ENCODE measurements at places on chromosomes 4 and X.

- DNase-seq, result no peak
These were observed 41.6 kb downstream of the EVC start for GRCh38 chr4:5752376-5753184.

- DNase-seq, result no peak
These were observed 99.8 kb upstream of the KCNIP4 start for GRCh38 chr4:22048323-22048722.

DNA sequence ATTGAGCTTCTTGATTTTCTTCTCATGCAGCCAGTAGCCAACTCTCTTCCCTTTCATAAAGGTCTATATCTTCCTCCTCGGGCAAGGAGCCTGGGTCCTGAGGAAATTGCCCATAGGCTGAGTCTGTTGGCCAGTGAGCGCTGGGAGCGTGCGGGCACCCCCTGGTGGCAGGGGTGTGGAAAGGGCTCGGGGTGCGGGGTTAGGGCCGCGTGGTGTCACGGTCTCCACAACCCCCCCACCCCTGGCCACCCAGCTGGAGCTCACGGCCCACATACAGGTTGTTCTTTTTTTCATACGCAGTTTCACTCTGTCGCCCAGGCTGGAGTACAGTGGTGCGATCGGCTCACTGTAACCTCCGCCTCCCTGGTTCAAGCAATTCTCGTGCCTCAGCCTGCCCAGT lies 13.1 kb downstream of the RBM10 start:
- no peak for DNase-seq

DNA sequence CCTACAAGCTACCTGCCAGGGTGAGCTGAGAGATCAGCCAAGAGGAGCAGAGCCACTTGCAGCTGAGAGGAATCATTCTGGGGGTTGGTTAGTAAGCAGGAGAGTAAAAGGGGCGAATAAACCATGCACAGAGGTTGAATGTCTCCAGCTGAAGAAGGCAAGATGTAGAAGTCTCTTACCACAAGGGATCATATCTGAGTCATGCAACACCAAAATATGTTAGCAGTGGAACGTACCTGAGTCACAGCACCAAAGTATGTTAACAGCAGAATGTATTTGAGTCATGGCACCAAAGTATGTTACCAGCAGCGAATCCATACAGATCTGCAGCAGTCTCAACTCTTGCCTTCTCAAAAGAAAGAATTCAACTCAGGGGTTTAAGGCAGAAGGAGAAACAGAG lies 29.9 kb downstream of the C4orf51 start:
- DNase-seq, result no peak

DNA sequence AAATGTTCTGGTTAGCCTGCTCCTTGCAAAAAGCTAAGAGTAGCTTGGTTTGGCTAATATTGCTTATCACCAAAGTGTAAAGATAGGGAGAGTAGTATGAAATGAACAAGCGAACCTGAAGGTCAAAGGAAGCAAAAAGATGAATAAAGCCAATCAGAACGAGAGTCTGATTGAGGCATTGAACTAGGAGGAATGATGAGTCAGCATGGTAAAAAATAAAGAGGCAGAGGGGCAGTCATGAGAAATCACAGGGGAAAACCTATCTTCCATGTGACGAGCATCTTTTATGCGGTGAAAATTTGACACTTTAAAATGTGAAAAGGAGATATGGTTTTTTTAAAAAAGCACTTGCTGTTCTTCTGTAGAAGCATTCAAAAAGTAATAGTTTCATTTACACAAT lies 533.7 kb downstream of the SPOCK3 start:
- no peak for DNase-seq

- DNase-seq, result no peak
These were observed 10.8 kb downstream of the WFS1 start for GRCh38 chr4:6280365-6280996.

- DNase-seq, result no peak
These were observed 47.9 kb upstream of the PAGE3 start for GRCh38 chrX:55312655-55313054.

GRCh38 chr4:108008721-108009120 lies 19.0 kb downstream of the HADH start:
- no peak for DNase-seq

DNA sequence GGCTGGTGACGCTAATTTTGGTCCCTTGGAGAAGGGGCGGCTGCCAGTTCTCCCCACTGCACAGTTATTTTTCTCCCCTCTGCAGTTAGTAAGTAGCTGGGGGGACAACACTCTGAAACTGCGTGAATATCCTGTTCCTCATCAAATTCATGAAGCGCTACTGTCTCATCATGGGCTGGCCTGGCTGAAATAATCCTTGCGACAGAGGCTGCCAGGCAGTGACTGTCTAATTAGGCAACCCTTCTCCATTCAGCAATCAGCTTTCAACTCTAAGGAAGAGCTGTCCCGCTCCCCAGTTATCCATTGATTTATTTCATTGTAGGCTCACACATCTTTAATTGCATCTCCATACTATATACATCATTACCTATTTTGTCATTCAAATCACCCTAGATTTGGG lies 8.2 kb downstream of the SH3TC1 start:
- DNase-seq, result no peak

DNA sequence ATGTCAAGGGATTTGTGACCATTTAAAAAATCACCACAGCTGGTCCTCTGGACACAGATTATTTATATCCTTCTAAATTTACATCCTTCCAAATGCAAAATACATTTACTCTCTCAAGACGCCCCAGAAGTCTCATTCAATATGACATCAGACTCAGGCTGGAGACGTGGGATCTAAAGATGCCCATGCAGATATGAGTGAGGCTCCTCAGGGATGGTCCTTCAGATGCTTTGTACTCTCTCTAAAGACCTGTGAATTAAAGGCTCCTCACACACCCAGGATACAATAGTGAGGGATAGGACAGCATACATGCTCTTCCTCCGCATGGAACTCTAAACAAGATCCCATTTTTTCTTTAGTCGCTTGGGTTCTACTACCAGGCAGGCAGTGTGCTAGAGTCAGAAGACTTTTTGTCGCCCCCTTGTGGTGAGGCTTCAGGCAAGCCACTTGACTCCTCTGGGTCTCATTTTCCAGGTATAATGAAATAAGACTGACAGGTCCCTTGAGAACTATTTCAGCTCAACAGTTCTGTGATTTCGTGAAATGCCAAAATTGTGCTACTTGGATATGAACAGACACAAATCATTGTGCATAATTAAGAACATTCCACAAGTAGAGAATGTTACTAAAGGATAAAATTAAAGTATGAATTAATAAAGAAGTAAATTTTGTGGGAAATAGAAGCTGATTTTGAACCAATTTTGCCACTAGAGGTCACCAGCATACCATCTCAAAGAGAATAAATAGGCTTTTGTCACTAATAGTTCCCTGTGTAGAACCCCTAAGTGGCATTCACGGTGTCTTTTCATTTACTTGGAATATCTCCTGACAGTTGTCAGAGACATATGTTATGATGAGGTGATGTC lies 13.7 kb upstream of the SCOC start:
- no peak for DNase-seq

GRCh38 chr4:186900232-186900900 lies 176.7 kb upstream of the FAT1 start:
- no peak for DNase-seq

GRCh38 chrX:108736509-108737479 lies at the start of gene IRS4:
Gene IRS4, minus strand, starts transcription at chrX:108736563.
- DNase-seq, result no peak

GRCh38 chr4:20544645-20545044 lies 155.6 kb upstream of the PACRGL start:
- no peak for DNase-seq
